ENCODE measurements at places on chromosomes 11 and 22. TPM values are rescaled to one million over a fixed set of nuclear protein-coding genes. Genes with fewer than 3 reads are reported as not detected.

DNA sequence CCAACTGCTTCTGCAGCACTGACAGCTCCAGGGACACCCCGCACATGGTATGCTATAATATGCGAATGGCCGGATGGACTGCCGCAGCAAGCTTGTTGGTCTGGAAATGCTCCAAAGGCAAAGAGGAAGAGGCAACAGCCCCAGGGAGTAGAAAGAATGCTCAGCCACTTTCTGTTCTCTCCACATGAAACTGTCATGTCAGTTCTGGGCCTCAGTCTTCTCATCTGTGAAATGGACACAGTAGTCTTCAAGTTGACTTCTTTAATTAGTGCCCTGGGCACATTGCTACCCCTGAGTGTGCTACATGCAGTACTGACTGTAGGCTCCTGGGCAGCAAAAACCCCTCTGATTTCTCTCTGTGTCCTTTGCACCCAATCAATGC is 19.9 kb downstream of the IL10RA start:
- no peak for DNase-seq

DNA sequence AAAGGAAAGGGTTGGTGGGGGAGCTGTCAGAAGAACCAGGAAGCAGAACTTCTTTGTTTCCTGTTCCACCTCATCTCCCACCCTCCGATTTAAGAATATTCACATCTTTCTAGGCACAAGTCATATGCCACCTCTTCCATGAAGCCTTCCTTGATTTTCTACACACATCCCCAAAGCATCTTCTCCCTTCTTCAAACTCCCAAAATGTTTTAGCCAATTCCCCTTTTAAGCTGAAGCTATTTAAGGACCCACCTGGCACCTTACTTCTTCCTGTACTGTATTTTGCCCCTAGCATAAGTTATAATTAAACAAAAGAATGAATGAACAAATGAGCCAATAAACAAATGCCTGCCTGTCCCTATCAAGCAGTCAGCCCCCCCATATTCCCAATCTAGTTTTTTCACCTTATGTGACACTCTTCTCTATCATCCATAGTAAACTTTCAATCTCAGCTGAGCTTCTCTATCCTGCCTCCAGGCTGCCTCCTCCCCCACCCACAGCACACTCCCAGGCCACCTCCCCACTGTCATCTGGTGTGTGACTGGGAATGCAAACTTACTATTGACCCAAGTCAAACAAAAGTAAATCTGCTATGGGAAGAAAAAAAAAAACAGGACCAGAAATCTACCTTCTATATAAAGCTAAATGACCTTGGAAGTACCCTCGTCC is 3.9 kb downstream of the TNKS1BP1 start:
- DNase-seq: no peak

- peak; percentile 63 for DNase-seq
Measured at GRCh38 chr11:118691926-118692830, 12.7 kb upstream of the TREH start.

DNA sequence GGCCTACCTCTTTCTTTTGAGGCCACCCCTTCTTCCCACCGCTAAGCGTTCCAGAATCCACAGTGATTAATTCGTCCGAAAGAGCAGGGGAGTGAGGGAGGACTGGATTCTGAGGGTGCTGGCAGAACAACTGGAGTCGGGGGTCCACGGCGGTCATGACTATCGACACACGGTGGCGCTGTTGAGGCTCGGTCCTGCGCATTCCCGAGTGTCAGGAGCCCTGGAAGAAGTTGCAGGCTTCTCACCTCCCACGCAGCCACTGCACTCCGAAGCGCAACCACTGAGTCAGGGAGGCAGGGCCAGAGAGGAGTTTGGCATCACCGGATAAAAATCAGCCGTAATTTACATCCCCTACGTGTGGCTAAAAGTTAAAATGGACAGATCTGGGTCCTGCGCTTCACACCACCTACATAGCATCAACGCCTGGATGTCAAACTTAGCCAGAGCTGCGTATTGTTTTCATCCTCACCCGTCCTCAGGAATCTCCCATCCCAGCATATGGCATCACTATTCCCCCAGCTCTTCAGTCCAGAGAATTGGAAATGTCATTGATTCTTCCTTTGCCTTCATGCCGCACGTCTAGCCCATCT is 10.7 kb upstream of the CTSF start:
- DNase-seq: peak; percentile 89

GRCh38 chr22:31814942-31815341 is 61.1 kb downstream of the DEPDC5 start:
- DNase-seq: no peak

GRCh38 chr22:47165338-47166032 is 403.0 kb downstream of the TBC1D22A start:
- no peak for DNase-seq

KCTD14 gene
- 0.27 TPM for total RNA-seq

SLC29A2 gene
- 7.4 TPM for total RNA-seq

MPPED2 gene
- not detected for total RNA-seq

PHRF1 gene
- 26.1 TPM for total RNA-seq

Measured in activated naive CD4-positive, alpha-beta T cell treated with anti-CD3 and anti-CD28 coated beads for 36 hours (primary cell).